ENCODE measurements at places on chromosomes 6 and 20.

DNA sequence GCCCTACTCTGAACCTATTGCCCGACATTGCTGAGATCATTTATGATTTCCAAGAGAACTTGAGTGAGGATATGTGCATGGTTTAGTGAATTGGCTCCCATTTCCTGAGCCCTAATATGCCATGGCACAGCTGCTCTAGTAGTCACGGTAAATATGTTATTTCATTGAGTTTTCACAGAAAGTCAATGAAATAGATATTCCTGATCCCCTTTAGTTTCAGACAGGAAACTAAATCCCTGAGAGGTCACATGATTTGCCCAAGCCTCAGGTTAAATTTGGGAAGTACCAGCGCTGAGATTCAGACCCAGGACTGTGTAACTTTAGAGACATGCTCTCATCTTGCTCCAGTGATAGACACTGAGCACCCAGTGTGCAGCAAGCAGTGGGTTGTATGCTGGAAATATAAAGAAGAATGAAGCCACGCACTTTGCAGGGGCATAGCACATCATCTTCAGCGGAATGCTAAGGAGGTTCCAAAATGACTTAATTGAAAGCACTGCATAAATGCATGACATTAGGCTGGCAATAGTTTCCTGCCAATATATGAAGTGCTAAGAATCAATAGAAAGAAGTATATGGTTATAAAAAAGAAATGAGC lies 70.6 kb downstream of the FARS2 start:
- DNase-seq = no peak

DNA sequence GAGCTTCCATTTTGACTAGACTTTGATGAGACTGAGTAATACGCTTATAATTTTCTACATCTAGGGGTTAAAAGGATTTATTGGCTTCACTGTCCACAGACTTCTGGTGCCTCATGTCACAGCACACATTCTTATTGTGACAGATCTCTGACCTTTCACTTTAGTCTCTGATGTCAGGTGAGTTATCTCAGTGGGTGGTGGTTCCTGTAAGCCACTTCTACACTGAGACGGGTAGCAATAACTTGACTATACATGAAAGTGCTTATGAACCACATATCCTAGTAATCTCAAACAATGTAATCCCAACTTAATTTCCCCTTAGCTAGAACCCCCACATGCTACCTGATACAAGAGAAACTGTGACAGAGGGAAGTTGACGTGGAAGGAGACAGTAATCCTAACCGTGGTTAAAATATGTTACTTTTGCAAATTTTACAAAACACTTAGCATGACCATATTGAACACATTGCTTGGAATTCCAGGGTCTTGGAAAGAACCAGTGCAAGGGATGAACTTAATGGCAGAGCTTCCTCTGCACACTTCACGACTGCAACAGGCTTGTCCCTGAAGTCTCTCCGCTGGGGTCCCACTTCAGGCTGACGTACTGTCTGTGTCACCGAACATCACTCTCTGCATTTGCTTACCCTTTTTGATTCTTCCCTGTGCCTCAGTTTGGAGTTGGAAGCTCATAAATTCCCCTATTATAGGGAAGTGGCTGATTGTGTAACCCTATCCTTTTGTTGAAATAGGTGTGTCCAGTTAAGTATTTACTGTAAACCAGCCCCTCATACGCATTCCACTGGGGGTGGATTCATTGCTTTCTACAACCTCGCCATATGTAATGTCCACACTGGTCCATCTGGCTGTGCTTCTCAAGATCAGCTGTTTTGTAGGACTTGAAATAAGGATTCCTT lies 6.4 kb upstream of the TRIM40 start:
- no peak for DNase-seq

DNA sequence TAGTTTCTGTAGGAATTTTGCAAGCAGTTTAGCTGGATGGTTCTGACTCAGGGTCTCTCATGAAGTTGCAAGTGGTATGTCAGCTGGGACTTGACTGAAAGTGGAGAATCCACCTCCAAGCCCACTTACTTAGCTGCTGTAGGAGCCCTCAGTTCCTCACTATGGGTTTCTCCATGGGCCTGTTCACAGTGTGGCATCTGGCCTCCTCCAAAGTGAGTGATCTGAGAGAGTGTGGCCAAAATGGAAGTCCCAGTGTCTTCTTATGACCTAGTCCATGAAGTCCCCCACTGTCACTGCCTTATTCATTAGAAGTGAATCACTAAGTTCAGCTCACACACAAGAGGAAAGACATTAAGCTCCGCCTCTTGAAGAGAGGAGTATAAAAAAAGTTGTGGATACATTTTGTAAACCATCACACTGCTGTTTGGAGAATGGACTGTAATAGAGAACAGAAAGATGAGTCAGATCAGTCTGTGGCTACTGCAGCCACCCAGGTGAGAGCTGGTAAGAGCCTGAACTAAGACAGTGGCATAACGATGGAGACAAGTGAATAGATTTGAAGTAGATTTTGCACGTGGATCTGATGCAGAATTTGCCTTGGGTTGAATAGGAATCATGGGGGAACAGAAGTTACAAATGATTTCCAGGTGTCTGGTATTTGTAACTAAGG lies 4.9 kb upstream of the NELFCD start:
- no peak for DNase-seq

GRCh38 chr6:2667617-2668016 lies 83.1 kb downstream of the MYLK4 start:
- no peak for DNase-seq

DNA sequence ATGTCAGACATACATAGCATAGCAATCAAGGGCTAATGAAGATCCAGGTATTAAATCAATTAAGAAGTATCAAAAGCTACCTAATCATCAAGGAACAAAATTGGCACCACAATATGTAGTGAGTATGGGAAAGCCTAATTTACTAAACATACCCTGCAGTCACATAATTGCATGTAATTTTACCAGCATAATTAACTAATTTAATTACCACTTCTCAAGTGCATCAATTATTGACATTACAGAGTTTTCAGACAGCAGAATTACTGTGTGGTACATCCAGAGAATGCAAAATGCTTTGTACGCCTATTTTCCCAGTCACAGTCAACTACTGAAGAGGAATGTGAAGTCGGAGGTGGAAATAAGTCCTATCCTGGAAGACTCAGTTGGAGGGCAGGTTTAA lies 279.0 kb upstream of the ID4 start:
- DNase-seq = no peak

DNA sequence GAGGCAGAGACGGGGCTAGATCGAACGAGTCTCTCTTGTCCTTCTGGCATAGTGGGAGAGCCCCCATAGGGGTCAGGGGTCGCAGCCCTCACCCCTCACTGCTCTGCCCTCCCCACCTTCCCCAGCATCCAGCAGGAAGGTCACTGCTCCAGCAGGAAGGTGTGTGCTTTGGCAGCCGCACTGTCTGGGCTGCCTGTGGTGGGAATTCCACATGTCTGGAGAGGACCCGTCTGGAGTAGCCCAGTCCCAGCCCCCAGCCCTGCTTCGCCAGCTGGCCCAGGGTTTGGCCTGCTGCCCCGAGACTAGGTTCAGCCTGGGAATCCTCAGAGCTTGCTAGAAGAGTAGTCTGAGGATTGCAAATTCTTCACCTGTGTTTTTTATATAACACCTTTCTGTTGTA lies 2.5 kb upstream of the R3HDML start:
- no peak for DNase-seq

GRCh38 chr20:5297280-5298004 lies 19.3 kb downstream of the PROKR2 start:
- no peak for DNase-seq

GRCh38 chr20:49283703-49284625 lies 6.1 kb upstream of the ZNFX1 start:
- DNase-seq = no peak

DNA sequence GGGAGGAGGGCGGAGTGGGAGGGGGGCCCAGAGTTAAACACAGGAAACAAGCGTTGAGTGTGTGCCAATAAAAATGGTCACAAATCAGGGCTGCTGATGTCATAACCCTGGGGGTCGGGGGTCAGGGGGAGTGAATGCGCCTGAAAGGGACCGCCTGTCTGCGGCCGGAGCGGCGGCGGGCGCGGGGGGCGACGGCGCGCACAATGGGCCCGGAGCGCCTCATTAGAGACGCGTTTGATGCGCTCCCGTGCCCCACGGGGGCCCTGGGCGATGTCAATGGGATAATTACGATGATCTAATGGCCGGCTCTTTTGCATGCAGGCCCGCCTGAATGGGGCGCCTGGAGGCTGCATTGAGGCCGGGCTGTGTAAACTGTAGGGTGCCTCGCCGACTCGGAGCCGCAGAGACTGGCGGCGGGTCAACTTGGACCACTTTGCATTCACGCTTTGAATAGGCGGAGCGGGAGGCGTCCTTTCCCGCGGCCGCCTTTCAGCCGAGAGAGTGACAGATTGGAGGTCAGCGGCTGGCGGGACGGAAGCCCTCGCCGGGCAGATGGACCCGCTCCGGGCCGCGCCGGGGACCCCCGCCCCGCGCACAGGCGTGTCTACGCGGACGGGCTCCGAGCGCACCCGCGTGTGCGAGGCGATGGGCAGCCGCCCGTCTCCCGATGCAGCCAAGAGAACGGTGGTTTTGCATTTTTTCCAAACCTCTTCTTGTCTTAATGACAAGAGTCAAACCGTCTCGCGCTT lies 296.1 kb downstream of the TFAP2C start:
- DNase-seq = no peak

DNA sequence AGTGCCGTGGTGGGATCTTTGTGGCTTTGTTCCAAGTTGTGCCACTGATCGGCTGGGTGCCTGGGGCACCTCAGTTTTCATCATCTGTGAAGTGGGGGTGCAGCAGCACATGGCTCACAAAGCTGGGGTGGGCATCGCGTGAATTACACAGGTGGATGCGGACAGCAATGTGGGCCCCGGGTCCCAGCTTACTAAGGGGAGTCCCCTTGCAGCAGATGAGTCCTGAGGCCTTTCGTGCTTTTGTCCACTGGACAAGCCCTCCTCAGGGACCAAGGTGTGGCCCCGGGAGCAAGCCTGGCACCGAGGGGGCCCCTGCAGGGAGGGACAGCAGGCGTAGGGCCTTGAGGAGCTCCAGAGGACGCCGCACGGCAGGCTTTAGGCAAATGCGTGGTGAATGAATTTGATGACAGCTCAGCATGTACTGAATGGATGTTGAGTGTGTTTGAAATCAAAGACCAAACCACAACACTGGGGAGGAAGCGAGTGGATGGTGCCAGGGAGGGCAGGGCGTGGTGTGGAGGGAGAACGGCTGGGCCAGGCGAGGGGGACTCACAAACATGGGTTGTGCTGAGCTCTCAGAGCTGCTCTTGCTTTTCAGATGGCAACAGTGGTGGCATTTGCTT lies 53.2 kb downstream of the IRF4 start:
- peak; percentile 54 for DNase-seq

- DNase-seq = no peak
Observed at GRCh38 chr20:47863315-47863965, 78.2 kb upstream of the SULF2 start.

- DNase-seq = no peak
Observed at GRCh38 chr6:36954262-36954931, at the start of gene PI16. Gene PI16, plus strand, starts transcription at chr6:36954738. Its CDS starts 23 bp downstream, at chr6:36954761.

DNA sequence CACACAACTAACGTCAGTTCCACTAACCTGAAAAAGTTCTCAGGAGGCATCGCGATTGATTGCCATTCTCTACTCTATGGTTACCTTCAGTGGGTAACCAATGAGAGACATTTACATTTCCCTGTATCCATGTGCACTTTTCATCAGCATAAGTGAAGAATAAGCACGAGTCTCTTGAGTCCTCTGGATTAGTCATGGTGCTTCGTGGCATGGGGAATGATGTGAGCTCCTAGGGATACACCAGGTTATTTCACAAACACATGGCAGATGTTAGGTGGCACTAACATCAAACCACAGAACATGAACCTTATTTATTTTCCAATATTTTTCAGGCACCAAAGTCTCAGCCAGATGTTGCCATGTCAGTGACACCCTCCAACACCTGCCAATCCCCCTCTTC lies 64.0 kb downstream of the FYN start:
- DNase-seq = no peak

DNA sequence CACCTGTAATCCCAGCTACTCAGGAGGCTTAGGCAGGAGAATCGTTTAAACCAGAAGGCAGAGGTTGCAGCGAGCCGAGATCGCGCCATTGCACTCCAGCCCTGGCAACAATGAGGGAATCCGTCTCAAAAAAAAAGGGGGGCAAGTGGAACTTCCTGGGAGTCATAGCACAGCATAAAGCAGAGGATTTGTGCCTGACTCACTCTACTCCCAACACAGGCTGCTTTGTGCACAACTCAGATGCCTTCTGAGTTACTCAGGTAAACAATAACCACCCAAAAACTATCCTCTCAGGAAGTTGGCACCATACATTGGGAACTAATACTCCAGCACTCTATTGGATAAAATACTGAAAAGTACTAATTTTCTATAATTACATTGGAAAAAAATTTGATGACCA lies 2.5 kb upstream of the TMEM244 start:
- no peak for DNase-seq

DNA sequence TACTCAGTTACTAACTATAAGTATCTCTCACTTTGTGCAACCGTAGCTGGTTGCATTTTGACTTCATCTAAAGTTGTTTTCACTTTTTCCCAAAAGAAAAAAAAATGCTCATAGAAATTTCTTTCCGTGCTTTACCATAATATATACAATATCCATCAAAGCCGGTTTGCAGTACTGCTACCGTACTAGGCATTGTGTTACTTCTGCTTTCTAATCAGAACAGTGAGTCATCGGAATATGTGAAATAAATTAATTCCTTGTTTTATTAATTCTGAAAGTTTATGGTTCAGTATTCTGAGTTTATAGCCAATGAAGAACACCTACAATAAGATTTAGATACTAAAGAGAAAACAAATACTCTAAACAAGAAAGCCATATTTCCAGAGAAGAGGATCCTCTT lies 72.5 kb downstream of the TNFRSF21 start:
- DNase-seq = no peak

DNA sequence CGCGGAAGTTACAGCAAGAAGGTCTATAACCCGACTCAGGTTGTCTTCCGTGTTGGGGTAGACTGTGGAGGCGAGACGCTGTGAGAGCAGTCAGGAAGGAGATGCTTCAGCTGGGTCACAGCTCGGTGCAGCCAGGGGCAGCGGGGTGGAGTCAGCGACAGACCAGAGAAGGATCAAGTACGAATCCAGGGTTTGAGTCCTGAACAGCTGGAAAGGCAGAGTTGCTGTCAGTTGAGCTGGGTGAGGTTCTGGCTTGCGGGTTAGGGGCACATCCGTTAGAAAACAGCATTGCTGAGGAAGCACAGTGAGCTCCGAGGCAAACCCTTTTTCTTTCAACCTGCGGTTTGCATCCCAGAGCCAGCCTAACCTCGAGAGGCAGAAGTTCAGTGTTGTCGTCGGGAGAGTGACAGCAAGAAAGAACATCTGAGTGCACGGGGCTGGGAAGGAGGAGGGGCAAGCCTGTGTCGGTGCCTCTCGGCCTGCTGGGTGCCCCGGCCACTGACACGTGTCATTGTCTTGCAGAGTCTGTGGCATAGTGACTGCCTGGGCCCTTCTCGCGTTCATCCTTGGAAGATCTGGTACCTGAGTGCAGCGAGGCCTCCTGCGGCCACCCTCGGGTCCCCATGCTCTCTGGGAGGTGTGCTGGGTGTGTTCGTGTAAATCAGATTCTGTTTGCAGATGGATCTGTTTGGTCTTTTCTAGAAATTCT lies 20.0 kb downstream of the PNLDC1 start:
- DNase-seq = peak; percentile 45
